ENCODE measurements at places on chromosomes 6 and 20.

DNA sequence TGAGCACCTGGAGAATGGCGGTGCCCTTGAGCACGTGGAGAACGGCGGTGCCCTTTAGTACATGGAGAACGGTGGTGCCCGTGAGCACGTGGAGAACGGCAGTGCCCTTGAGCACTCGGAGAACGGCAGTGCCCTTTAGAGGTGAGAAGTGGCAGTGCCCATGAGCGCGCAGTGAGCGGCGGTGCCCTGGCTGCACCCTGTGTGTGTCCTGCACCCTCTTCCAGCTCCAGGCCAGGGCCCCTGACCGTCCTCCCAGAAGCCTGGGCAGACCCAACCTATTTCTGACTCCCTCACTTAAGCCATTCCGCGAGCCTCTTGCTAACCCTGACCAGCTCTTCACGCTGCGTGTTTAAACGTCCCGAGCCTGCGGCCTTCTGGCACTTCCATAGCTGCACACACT, 151.3 kb downstream of the DLL1 start:
- ATAC-seq: no peak

DNA sequence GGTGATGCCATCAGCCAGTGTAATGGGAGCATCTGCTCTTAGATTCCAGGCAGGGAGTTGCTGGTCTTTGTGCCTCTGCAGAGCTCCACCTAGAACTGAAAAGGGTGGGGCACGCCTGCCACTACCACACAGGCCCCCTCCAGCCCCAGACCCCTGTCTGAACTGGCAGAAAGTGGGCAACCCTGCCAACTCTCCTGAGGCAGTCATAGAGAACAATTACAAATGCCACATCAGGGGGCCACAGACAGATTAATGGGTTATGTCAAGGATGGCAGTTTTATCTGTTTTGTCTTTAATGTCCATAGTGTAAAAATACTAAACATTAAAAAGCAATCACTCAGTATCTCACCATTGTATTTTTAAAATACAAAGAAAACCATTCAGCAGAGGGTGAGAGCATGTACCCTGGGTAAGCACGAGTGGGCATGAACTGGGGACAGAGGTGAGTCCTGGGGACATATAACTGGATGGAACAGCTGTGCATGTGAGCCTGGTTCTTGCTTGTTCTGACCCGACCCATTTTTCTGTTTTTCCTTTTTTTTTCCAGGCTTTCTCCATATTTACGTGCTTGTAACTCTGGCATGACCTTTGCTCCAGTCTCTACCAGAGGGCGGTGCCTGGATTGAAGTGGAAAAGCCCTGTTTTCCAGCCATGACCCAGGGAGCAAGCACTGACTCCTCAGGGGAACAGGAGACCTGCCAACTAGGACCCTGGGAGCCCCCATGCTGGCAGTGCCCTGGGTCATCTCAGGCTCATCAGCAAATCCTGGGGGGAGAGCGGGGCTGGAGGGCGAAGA, 8.2 kb downstream of the TRAF3IP2 start:
- ATAC-seq: no peak

GRCh38 chr20:35472209-35472608, 16.8 kb downstream of the CEP250 start:
- ATAC-seq: no peak

DNA sequence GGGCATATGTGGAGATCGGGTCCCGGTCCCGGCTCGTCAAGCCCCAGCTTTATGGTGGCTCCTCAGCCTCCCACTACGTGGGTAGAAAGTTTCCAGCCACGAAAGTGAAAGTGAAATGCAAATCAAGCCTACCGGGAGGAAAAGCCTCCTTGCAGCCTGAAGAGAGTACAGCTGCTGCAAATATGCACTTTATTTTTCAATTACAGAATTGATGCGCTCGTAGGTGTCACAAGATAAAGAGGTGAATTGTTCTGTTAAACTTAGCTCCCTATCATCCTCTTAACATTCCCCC, 373 bp upstream of the PCNA start:
- no peak for ATAC-seq
